Hepatocyte (in vitro differentiated cells): ENCODE measurements at places on chromosomes 4 and X.
A peak's percentile ranks its signal among the peaks of the same experiment; 100 is the strongest.

GRCh38 chr4:20311856-20312255 lies 60.2 kb downstream of the SLIT2 start:
- DNase-seq: no peak

DNA sequence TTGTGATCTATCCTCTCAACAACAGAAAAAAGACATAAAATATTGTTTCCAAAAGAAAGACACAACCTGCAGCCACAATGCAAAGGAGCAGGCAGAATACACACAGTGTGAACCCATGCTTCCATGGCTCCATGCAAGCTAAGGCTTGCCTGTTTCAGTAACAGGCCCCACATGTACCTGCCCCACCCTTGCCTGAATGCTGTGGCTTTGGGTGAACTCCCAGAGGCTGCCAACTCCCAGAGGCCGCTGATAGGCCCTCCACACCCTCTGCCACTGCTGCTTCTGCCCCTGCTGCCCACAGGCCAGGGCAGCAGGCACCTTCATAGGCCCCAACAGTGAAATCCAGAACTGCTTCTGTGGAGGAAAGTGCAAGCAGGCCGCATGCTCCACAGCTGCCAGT lies 313.9 kb downstream of the CHIC1 start:
- DNase-seq: no peak

- no peak for DNase-seq
Observed at GRCh38 chr4:24476282-24476681, 108.1 kb downstream of the DHX15 start.

- DNase-seq: no peak
Observed at GRCh38 chr4:8369426-8370105, 71.0 kb downstream of the ACOX3 start.

GRCh38 chr4:174757736-174758135 lies 71.3 kb downstream of the GLRA3 start:
- no peak for DNase-seq

GRCh38 chrX:101658661-101659491 lies 774 bp downstream of the ARMCX2 start:
- DNase-seq: peak; percentile 75

DNA sequence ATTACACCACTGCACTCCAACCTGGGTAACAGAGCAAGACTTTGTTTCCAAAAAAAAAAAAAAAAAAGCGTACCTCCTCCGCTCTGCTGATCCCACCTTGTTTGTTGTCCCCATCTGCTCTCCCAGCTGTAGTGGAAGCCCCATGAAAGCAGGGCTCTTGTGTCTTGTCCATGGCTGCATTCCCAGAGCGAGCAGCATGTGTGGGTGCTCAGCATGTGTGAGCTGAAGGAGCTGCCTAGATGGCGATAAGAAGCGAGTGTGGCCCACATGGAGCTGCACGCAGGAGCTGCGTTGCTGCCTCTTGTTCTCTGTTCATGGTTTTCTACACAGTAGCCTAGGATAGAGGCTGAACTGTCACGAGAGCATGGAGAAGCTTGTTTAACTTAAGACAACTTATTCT lies 12.4 kb downstream of the NSD2 start:
- DNase-seq: no peak

DNA sequence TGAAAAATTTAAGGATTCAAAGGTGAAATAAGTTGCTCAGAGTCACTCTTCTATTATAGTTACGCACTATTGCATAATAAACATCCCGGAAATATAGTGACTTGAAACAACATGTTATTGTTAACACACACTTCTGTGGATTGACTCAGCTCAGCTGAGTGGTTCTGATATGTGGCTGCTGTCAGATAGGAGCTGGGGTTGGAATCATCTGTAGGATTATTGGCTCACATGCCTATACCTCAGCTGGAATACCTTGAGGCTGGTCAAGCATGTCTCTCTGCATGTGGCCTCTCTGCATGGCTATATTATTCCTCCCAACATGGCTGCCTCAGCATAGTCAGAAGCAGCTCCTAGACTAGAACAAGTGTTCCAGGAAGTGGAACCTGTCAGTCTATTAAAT lies 486.7 kb upstream of the MAGEB2 start:
- DNase-seq: no peak

DNA sequence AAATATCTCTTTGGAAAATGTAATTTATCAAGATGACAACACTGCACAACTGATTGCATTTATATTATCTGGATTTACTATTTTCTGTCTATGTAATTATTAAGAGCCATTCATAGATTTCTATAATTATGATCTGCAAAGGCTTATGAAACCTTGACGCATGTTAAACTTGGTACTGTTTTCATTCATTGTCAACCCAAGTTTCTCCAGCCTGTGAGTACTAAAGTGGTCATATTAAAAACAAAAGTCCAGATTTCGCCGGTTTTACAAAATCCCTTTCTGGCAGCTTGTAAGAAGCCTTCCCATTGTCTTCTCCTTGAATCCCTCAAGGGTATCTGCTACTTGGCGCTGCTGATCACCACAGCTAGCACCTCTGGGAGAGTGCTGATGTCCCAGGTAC lies 19.7 kb upstream of the GRPR start:
- no peak for DNase-seq

GRCh38 chr4:8332891-8333331 lies 63.4 kb downstream of the HTRA3 start:
- DNase-seq: no peak

DNA sequence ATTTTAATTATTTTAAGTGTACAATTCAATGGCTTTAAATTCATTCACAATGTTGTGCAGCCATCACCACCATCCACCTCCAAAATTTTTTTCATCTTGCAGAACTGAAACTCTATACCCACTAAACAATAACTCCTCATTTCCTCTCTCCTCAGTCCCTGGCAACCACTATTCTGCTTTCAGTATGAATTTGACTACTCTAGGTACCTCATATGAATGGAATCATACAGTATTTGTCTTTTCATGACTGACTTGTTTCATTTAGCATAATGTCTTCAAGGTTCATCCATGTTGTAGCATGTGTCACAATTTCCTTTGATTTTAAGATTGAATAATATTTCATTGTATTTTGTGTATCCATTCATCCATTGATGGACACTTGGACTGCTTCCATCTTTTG lies 46.9 kb downstream of the KIF4A start:
- DNase-seq: no peak

- peak; percentile 62 for DNase-seq
Observed at GRCh38 chr4:76197971-76198410, 15.6 kb downstream of the SCARB2 start.

DNA sequence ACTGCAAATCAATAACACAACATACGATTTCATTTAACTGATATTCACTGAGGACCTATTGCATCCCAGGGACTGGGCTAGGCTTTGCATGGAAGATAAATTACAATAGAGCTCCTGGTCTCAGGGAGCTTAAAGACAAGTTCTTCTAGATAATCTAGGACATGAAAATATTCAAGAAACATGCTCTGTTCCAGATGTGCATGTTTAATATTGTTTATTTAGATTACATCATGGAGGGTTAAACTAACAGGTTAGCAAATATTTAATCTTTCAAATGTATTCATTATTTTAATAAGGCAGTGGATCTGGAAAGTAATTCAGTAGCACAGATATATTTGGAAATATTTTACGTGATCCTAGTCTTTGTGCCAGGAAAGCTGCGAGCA lies 2430.3 kb downstream of the PCDH7 start:
- DNase-seq: no peak

GRCh38 chrX:140923118-140923517 lies 79.3 kb upstream of the SPANXB1 start:
- no peak for DNase-seq
